ENCODE measurements at places on chromosomes 7 and 10. TPM values are rescaled to one million over a fixed set of nuclear protein-coding genes. Genes with fewer than 3 reads are reported as not detected.

CLDN3 gene
- total RNA-seq: 94.2 TPM

MEPCE gene
- total RNA-seq: 14.0 TPM

LRRC18 gene
- total RNA-seq: not detected

RNF32 gene
- total RNA-seq: 0.99 TPM

URGCP gene
- total RNA-seq: 15.6 TPM

CYP2E1 gene
- 18.1 TPM for total RNA-seq

CRTAC1 gene
- not detected for total RNA-seq

PVRIG gene
- 0.78 TPM for total RNA-seq

SEMA3C gene
- 3.0 TPM for total RNA-seq

WDR37 gene
- total RNA-seq: 14.3 TPM

GPNMB gene
- total RNA-seq: 17.5 TPM

TAF5 gene
- total RNA-seq: 2.0 TPM

DNA sequence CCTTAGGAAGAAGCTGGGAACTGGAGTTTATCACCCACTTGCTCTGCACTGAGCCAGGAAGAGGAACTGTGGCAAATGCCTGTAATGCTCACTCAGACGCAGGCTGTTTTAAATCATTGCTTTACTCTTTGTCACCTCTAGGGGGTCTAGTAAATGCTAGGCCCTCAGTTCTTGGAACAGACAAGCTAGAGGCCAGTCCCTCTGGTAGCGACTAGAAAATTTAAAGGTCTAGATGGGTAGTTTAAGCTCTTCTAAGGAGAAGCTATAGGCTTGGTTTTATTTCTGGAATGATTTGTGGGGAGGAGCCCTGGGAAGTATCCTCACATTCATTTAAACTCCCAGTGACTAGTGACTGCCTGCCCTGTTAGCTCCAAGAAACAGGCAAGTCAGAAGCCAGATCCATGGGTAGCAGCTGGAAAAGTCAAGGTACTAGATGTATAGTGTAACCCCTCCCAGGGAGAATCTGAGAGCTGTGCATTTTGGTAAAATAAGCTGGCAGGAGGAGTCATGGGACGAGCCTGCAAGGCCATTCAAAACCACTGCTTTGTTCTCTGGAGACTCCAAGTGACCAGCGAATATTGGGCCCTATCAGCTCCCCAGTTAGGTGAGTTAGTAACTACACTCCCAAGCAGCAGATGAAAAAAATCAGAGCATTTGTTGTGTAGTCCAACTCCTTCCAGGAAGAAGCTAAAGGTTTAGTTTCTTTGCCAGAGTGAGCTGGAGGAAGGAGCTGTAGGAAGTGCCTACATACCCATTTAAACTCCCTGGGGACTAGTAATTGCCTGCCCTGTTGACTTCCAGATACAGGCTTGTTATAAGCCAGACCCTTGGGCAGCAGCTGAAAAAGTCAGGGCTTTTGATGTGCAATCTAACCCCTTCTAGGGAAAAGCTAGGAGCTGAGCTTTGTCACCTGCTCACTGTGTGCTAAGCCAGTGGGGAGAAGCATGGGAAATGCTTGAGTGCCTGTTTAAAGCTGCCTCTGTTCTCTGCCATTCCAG is 68.9 kb downstream of the DYNC1I1 start:
- H3K36me3 ChIP-seq: no peaks in the 10 kb centered on the region
- no peaks in the 10 kb centered on the region for H3K4me1 ChIP-seq
- no peak for DNase-seq
- no peaks in the 10 kb centered on the region for H3K27me3 ChIP-seq
- H3K4me3 ChIP-seq: no peak overlapping the region

- no peaks in the 10 kb centered on the region for H3K27me3 ChIP-seq
- H3K4me1 ChIP-seq: peaks cover 4% of the 10 kb centered on the region
- no peak overlapping the region for H3K27ac ChIP-seq
- H3K4me3 ChIP-seq: no peak overlapping the region
- DNase-seq: no peak
Measured at GRCh38 chr10:71431239-71432100, 34.8 kb downstream of the CDH23 start.

- no peak overlapping the region for H3K27ac ChIP-seq
- DNase-seq: no peak
- H3K27me3 ChIP-seq: no peaks in the 10 kb centered on the region
- H3K4me3 ChIP-seq: no peak overlapping the region
- no peaks in the 10 kb centered on the region for H3K36me3 ChIP-seq
Measured at GRCh38 chr7:80882213-80882801, 36.5 kb downstream of the SEMA3C start.

- H3K27ac ChIP-seq: no peak overlapping the region
- peaks cover 16% of the 10 kb centered on the region for H3K4me1 ChIP-seq
- H3K4me3 ChIP-seq: no peak overlapping the region
Measured at GRCh38 chr10:69631566-69631965, 1.5 kb downstream of the FAM241B start.

GRCh38 chr7:108717781-108718180 is 148.1 kb downstream of the DNAJB9 start:
- H3K4me1 ChIP-seq: no peaks in the 10 kb centered on the region
- H3K4me3 ChIP-seq: no peak overlapping the region
- DNase-seq: no peak
- H3K27ac ChIP-seq: no peak overlapping the region
- no peaks in the 10 kb centered on the region for H3K27me3 ChIP-seq

DNA sequence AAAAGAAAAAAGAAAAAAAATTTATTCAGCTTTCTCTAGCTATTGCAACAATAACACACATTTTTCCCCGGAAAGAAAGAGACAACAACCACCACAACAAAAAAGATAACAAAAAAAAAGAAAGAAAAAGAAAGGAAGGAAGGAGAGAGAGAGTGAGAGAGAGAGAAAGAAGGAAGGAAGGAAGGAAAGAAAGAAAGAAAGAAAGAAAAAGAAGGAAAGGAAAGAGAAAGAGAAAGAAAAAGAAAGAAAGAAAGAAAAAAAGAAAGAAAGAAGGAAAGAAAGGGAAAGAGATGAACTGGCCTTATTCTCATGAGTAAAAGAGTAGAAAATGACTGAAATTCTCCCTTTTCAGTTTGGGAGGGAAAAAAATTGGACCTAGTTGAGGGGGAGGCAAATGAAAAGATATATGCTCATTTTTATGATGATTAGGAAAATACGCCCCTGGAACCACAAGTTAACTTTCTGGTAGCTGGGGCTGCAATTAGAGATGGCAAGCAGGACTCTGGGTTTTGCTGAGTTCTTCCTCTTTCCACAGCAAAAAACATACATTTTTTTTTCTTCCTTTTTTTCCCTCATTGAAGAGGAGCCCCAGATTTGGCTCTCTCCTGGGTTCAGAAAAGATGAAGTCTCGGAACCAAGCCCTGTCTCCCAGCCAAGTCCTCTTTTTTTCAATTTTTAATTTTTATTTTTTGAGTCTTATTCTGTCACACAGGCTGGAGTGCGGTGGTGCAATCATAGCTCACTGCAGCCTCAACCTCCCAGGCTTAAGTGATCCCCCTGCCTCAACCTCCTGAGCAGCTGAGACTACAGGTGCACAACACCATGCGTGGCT is 12.6 kb upstream of the PRDX3 start:
- H3K27ac ChIP-seq: no peak overlapping the region
- H3K27me3 ChIP-seq: no peaks in the 10 kb centered on the region
- H3K4me3 ChIP-seq: no peak overlapping the region
- DNase-seq: no peak

DNA sequence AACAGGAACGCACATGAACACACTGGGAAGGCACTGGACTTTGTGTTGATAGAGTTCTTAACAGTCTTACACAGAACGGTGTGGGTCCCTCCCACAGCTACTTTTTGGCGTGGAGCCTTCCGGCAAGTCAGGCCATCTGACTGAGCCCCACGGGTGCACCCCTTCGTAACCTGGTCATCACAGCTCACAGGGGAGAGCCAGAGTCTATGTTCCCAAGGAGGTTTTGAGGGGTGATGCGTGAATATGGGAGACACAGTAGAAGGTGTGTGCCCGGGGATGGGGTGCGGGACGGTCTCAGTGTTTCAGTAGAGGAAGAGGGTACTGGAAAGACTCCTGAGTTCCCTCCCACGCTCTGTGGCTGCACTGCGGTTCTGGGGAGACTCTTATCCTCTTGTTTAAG is 291.7 kb downstream of the DNAJB6 start:
- no peaks in the 10 kb centered on the region for H3K4me1 ChIP-seq
- H3K36me3 ChIP-seq: no peaks in the 10 kb centered on the region
- H3K27ac ChIP-seq: no peak overlapping the region

- DNase-seq: no peak
- H3K36me3 ChIP-seq: no peaks in the 10 kb centered on the region
- no peak overlapping the region for H3K4me3 ChIP-seq
- peaks cover 55% of the 10 kb centered on the region for H3K4me1 ChIP-seq
- peak overlapping the region; percentile 91 for H3K27ac ChIP-seq
- H3K27me3 ChIP-seq: no peaks in the 10 kb centered on the region
Measured at GRCh38 chr7:22443370-22444180, 56.4 kb downstream of the STEAP1B start.

GRCh38 chr10:129876838-129877237 is 87.2 kb downstream of the EBF3 start:
- no peak overlapping the region for H3K4me3 ChIP-seq
- no peak for DNase-seq
- no peak overlapping the region for H3K27ac ChIP-seq
- H3K27me3 ChIP-seq: no peaks in the 10 kb centered on the region
- H3K4me1 ChIP-seq: no peaks in the 10 kb centered on the region

GRCh38 chr7:139702811-139703486 is 74.8 kb downstream of the HIPK2 start:
- H3K36me3 ChIP-seq: no peaks in the 10 kb centered on the region
- no peaks in the 10 kb centered on the region for H3K27me3 ChIP-seq
- DNase-seq: no peak
- peaks cover 18% of the 10 kb centered on the region for H3K4me1 ChIP-seq
- H3K4me3 ChIP-seq: no peak overlapping the region

- H3K27ac ChIP-seq: peak overlapping the region; percentile 53
- no peaks in the 10 kb centered on the region for H3K36me3 ChIP-seq
- DNase-seq: no peak
- peaks cover 25% of the 10 kb centered on the region for H3K4me1 ChIP-seq
Measured at GRCh38 chr10:99530108-99531025, 2.4 kb upstream of the NKX2-3 start.

DNA sequence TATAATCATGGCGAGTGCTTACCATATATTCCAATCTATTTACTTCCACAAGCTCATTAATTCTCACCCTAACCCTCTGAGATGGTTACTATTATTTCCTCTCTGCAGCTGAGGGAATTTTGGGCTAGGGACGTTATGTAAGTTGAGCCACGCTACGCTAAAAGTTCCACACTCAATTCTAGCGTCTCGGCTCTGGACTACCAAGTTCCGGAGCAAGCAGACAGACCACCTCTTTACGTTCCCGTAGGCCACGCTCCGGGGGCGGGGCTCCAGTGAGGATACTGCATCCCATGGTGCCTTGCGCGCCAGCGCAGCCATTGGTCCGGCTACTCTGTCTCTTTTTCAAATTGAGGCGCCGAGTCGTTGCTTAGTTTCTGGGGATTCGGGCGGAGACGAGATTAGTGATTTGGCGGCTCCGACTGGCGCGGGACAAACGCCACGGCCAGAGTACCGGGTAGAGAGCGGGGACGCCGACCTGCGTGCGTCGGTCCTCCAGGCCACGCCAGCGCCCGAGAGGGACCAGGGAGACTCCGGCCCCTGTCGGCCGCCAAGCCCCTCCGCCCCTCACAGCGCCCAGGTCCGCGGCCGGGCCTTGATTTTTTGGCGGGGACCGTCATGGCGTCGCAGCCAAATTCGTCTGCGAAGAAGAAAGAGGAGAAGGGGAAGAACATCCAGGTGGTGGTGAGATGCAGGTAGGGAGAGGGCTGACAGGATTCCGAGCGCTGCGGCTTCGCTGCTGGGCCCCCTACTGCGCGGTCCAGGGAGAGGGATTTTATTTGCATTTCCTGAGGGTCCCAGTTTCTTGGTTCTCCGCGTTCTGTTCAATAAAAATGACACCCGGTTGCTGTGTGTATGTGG is at the start of gene KIF11:
TSS of gene KIF11 (plus strand) at position 370 of the 858 bp plus-strand sequence. CDS start at position 616, 246 bp downstream.
- peak within 1 kb of the TSS; percentile 95 for H3K27ac ChIP-seq
- peak within 1 kb of the TSS; percentile 11 for H3K4me3 ChIP-seq
- no peaks in the 10 kb centered on the region for H3K27me3 ChIP-seq
- H3K4me1 ChIP-seq: peaks cover 22% of the 10 kb centered on the region

DNA sequence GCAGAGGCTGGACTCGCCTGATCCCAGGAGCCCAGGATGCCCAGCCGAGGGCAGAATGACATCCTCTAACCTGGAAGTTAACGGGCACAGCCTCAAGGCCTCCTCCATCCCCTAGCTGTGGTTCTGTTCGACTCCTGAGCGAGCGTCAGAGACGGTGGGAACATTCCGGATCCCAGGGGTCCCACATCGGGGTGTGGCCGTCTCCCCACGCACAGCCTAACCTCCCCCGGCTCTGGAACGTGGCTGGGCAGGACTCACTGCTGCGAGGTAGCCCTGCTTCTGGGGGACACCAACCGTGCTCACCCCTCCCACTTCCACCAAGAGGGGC is 8.4 kb downstream of the FOXL3 start:
- no peaks in the 10 kb centered on the region for H3K4me1 ChIP-seq
- no peak overlapping the region for H3K4me3 ChIP-seq
- H3K36me3 ChIP-seq: no peaks in the 10 kb centered on the region
- DNase-seq: no peak

DNA sequence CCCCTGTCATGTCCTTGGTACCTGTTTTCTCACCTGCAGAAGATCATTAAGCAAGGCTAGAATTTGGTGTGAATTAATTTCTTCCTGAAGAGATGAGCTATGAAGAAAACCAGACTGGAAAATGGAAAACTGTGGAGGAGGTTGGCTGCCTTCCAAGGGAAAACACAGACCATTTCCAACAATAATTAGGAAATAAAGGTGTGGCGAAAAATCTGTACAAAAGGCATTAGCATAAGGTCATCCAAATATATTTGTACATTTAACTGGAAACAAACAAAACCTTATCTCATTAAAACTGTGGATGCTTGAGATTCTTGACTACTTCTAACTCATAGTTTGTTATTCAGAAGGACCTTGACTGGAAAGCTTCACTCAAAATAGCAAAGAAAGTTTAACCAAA is 1.7 kb downstream of the STN1 start:
- no peaks in the 10 kb centered on the region for H3K36me3 ChIP-seq
- H3K27ac ChIP-seq: peak overlapping the region; percentile 96
- no peak overlapping the region for H3K4me3 ChIP-seq
- peaks cover 39% of the 10 kb centered on the region for H3K4me1 ChIP-seq

- H3K36me3 ChIP-seq: no peaks in the 10 kb centered on the region
- H3K4me3 ChIP-seq: no peak overlapping the region
- no peaks in the 10 kb centered on the region for H3K27me3 ChIP-seq
- no peak for DNase-seq
- H3K27ac ChIP-seq: no peak overlapping the region
Measured at GRCh38 chr10:110613341-110613995, 30.7 kb upstream of the RBM20 start.

GRCh38 chr7:3791327-3791726 is 490.3 kb downstream of the SDK1 start:
- H3K4me1 ChIP-seq: no peaks in the 10 kb centered on the region
- no peaks in the 10 kb centered on the region for H3K36me3 ChIP-seq
- no peaks in the 10 kb centered on the region for H3K27me3 ChIP-seq

All from body of pancreas (tissue), 4 donors.